ENCODE measurements at places on chromosomes 3 and 15.

DNA sequence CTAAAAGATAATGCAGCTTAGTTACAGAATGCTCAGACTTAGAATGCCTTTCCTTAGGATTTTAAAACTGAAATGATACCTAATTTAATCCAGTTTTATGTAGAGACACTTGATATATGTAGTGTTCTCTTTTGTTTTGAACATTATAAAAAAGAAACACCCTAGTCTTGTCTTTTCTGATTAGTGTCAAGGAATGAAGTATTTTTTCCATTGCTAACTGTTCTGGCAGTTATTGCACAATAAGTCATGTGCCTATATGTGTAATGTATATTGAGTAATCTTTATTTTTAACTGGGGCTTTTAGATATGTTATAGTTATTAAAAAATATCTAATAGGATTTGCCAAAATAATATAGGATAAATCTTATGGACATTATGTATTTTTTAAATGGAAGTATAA is 4.5 kb downstream of the ARL8B start:
- DNase-seq = no peak

GRCh38 chr3:127088511-127089351 is 104.2 kb upstream of the PRR23E start:
- no peak for DNase-seq

DNA sequence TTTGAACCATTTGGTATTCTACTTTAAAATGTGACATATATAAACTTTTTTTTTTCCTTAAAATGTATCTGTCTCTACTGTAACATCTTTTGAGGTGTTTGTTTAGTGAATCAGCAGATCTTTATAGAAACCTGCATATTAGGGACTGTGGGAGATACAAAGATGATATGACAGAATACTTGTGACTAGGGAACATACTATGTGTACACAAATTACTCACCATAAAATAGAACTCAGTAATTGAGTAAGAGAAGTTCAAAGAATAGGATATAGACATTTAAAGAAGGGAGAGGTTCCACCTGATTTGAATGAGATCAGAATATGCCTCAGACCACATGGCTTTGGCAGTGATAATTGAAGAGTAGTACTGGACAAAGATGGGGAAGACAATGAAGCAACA is 47.9 kb downstream of the ATP2C1 start:
- no peak for DNase-seq

- DNase-seq = no peak
These were observed 61.3 kb upstream of the P2RY1 start for GRCh38 chr3:152773633-152774032.

DNA sequence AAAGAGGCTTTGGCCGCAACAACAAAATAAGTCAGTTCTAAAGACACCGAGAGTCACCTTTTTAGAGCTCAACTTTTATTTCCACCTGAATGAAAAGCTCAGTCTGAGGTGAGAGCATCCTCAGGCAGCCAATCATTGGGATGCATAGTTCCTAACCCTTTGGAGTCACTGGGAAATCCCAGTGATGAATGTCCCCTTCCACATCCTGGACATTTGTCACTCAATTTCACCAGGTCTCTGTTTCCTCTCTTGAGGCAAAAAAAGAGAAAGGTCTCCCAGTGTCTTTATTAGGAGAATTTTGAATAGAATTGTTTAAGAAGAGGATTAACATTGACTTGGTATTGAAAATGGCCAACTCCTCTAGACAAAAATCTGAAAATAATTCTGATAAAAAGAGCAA is 137.5 kb upstream of the SPRED1 start:
- DNase-seq = no peak

DNA sequence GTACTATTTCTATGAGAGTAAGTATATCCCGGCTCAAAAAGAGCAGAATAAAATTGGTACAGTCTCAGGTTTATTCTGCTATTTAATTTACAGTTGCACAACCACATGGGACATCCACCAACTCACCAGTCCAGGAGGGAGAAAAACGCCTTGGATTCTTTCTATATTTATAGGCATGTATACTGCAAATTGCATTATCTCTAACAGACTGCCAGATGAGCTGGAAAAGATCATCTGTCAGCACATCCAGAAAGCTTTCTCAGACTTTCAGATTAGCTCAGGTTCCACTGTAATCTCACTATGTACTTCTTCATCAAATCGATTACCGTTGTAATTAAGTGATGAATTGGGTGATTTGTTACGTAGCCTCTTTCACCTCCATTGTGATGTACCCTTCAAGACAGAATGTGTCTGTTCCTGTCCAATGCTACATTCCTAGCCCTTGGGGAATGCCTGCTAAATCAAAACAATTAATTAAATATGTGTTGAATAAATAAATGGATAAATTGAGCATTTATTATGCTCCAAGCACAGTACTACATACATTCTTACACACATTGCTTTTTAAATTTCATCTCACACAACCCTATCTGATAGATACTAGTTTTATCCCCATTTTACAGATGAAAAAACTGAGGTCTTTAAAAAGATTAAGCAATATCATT is 38.1 kb upstream of the TMC3 start:
- DNase-seq = no peak

DNA sequence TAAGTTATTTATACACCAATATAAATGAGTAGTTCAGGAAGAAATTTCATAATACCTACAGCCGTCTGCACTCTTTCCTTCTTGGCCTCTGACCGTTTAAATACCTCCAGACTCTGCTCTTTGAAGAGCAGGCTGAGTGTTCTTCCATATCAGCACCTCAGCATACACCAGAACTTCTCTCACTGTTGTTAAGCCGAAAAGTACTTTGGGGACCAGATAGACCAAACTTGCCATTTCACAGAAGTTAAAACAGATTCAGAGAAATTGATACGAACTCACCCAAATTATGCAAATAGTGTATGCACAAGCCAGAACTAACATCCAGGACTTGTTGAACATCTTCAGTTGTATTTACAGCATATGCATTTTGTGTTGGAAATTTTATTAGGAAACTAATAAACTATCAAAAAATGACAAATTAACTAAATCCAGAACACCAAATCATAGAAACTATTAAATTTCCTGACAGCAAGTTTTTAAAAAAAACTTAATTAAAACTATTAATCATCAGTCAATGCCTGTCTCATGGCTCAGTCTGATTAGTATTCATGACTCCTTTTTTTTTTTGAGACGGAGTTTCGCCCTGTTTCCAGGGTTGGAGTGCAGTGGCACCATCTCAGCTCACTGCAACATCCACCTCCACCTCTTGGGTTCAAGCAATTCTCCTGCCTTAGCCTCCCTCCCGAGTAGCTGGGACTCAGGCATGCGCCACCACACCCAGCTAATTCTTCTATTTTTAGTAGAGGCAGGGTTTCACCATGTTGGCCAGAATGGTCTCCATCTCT is 24.1 kb downstream of the CGGBP1 start:
- no peak for DNase-seq

DNA sequence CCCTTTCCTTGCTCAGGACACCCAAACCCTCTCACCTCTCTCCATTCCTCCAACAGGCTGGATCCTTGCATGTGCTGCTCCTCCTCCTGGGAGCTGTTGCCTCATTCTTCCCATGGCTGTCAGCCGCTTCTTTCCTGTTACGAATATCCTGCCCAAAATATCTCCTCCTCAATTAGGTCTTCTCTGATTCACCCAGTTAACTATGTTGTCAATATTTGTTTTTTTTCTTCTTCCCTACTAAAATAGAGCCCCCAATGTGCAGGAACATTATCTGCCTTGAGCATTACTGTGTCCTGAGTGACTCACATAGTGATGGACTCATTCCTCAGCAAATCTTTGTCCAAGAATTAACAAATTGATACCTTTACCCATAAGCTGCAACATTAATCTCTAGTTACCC is 357.2 kb downstream of the CLSTN2 start:
- no peak for DNase-seq

DNA sequence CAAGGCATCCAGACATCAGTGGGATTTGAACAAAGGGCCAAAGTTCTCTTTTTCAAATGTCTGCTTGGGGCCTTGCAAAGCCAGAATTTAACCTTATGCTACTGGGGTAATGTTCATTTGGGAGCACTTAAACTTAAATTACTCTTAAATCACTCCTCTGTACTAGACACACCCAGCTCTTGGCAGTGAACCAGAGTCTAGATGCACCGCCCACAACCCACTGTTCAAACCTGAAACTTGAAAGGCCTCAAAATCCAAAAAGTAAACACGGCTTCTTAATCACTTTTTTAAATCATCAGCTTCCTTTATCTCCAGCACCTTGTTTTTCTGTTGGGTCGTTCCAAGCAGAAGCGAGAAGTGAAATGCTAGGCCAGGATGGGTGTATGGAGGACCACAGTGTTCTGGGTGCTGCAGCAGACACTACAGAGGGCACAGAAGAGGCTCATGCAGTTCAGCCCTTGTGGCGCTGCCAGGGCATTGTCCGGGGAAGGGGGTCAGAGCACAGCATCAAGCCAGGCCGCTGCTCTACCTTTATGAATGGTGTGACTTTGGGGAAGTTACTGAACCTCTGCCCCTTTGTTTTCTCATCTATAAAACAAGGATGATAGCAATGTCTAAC is 28.8 kb downstream of the MECOM start:
- no peak for DNase-seq

DNA sequence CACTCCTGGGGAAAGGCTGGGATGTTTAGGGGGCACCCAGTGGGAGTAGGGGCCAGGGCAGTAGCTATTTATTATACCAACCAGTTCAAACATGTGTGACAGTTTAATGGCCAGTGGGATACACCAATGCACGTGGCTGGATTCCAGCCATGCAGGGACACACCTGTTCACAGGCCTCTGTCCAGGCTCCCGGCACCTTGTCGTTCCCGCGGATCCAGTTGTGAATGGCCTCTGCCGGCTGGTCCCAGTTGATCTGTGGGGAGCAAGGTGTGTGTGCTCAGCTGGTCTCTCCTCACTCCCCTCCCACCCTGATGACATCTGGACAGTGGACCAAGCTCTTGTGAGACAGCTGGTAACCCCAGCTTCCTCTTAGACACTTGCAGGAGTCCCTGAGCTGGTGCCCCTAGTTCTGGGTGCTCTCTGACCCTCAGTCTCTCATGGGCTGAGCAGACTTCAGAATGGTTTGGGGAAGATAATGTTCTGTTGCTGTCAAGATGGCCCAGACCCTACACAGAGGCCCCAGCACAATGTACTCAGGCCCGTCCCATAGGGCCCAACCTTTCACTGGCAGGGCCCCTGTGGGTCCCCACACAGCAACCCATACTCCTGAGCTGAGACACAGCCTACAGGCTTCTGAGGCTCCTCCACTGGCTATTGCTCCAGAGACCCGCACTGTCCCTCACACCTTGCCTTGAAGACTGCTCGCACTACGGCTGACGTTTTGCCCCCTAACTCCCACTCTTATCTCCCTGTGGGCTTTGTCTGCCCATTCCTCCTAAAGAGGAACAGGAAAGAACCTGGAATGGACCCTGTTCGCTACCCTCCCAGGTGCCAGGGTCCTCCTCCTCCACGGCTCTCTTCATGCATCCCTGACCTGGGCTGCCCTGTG is 25.8 kb downstream of the ALDH1L1 start:
- no peak for DNase-seq

GRCh38 chr15:81481346-81481745 is 107.3 kb upstream of the TMC3 start:
- DNase-seq = no peak

GRCh38 chr3:7787871-7788828 is 713.5 kb upstream of the LMCD1 start:
- no peak for DNase-seq

- DNase-seq = no peak
These were observed 394.0 kb downstream of the LRTM1 start for GRCh38 chr3:54533856-54534255.

GRCh38 chr3:129564981-129565644 is 22.1 kb downstream of the H1-8 start:
- no peak for DNase-seq

- no peak for DNase-seq
These were observed 84.6 kb upstream of the ALDH1L1 start for GRCh38 chr3:126264952-126265351.

DNA sequence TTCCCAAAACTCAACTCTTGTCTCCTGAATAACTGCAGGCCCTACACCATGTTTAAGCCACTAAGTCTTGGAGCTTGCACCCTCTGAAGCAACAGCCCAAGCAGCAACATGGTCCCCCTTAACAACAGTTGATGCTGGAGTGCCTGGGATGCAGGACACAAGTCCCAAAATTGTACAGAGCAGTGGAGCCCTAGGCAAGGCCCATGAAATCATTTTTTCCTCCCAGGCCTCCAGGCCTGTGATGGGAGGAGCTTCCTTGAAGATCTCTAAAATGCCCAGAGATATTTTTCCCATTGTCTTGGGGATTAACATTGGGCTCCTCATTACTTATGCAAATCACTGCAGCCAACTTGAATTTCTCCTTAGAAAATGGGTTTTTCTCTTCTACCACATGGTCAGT is 311.9 kb upstream of the EPHA3 start:
- DNase-seq = no peak

DNA sequence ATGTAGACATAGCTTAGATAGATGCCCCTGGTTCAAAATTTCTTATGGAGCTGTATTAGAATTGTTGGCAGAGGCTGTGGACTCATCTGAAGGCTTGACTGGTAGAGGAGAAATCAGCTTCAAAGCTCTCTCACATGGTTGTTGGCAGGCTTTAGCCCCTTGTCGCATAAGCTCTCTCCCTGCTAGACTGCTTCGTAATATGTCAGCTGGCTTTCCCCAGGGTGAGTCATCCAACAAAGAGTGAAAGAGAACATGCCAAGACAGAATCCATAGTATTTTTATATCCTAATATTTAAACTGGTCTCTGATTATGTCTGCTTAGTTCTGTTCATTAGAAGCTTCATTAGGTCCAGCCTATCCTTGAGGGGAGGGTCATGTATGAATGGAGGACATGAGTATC is 427.4 kb upstream of the NAALADL2 start:
- no peak for DNase-seq

- DNase-seq = no peak
These were observed 82.6 kb downstream of the PCCB start for GRCh38 chr3:136332776-136333175.

GRCh38 chr3:59467476-59467875 is 417.7 kb upstream of the CFAP20DC start:
- DNase-seq = no peak

DNA sequence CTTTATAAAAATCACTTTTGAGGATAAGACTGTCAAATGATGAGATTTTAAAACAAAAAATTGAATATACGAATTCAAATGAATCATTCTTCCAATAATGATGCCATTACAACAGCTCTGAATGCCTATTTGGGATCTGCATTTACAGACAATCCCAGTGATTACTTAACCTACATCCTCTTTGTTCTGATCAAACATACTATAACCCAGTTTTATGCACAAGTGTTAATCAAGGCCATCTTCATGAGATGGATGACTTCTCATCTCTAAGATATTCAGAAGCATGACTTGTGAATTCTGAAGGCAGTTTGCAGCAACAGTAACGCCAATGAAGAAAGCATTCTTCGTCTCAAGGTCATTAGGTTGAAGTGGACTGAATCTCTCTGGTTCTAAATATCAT is 90.3 kb upstream of the MEX3B start:
- DNase-seq = no peak

GRCh38 chr3:38247366-38248035 is 18.1 kb upstream of the SLC22A13 start:
- no peak for DNase-seq
